ENCODE measurements at places on chromosomes 16 and 17.

DNA sequence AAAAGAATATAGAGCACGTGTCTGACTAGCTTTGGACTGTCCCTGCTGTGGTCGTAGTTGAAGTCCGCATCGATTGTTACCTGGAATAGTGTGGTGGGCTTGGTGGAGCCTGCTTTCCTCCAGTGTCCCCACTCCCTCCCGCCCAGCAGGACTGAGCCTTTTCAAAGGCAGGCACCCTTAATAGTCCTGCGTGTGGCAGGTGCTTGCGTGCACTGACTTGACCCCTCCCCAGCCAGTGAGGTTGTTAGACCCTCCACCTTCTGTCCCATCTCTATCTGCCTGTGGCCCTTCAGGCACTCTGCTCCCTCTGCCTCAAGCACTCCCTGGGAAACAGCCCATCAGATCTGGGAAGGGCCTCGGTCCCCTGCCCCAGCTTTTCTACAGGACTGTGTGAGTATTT, 36.6 kb downstream of the TMEM11 start:
- DNase-seq, result no peak

DNA sequence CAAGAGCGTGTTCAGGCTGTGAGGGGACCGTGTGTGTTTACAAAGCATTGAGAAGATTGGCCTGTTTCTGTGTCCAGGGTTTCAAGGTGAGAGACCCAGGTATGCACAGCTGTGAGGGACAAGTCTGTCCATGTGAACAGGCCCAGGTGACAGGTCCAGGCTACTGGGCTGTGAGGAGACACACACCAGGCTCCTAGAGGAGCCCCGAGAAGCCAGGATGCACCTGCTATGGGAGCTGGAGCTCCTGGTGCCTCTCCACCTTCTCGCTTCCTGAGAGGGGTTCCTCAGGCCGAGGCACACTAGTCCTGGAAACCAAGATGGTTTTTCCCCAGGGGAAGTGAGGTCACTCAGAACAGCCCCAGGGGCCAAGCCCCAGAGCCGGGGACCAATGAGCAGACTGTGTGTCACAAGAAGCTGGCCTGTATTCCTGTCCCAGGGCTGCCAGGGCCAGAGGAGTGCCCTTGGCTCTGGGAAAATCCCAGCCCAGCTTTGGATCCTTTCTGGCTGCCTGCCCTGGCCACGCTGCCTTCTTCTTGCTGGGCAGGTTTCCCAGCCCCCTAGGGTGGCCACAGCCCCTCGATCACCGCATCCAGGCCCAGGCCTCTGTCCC, 153.4 kb upstream of the PLCG2 start:
- no peak for DNase-seq

- DNase-seq, result no peak
These were observed 23.3 kb downstream of the ACTG1 start for GRCh38 chr17:81489012-81489997.

GRCh38 chr16:9328411-9328810, 237.0 kb downstream of the HAPSTR1 start:
- DNase-seq, result no peak

DNA sequence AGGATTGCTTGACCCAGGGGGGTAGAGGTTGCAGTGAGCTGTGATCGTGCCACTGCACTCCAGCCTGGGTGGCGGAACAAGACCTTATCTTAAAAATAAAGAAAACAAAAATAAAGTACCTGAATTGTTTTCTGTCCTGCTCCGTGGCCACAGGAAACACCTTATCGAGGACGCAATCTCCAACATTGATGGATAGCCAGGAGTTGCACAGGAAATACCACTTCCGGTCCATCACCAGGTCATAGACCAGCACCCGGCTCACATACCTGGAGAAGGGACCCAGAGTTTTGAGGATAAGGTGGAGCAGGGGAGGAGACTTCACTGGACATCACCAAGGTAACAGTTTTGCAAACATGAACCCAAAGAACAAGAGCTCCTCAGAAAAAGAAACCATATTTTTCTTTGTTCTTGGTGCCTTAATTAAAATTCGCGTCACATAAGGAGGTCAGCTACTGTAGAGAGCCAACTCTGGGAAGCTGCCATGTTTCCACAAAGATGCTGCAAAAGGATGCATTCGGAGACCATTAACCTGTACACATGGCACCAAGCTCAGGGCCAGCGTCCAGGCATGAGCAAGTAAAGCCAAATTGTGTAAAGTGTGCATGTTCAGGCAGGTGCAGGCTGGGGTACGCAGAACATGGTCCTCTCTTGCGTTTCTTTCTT, 55.6 kb upstream of the GCSH start:
- no peak for DNase-seq

DNA sequence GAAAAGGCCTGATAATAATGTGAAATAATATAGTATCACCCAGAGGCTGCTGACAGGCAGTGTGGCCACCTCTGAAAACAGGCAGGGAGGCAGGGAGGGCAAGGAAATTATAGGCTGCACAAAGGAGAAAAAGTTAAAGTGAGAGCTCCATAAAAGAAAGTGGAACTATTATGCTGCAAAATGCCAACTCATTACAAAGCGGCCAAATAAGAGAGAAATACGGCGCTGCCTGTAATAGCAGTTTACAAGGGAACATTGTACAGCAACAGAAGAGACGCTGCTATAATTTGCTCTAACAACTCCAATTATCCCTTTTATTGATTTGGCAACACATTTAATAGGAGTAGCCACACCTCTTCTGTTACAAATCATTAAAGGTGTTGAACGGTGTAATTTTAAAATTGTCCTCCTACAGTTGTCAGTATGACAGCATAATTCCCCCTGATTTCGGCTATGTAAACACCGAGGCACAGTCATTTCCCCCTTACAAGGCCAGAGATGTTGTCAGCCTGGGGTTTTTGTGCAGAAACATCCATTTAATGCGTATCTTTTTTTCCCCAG, 120.3 kb downstream of the MRM1 start:
- DNase-seq, result no peak

DNA sequence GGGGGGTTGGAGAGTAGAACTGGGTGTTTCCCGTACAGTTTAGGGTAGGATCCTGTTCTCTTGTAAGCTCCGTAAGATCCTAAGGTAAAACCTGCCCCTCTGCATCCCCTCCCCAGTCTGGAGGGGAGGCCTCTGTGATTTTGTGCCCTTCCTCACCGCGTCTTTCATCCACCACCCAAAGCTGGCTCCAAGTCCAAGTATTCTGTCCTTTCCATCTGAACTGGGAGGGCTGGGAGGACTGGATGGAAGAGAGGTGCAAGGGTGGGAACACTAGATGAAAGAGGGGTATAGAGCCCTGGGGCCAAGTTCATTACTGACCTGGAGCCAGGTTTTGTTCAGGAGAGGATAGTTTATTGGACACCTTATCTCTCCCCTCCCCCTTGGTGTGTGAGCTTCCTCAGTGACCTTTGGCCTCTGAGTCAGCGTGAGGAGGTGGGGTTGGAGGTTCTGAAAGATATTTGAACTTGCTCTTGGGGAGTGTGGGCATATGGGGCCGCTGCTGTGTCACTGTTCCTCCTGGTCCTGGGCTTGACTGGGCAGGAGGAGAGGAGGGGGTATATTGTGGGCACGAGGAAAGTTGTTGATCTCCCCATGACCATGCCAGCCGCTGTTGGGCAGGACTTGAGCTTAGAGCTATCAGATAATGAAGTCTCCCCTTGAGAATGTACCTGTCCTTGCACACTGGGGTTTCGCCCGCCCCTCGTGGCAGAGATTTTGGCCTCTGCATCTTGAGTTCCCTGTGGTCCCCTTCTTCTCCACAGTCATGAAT, 1.6 kb downstream of the LASP1 start:
- DNase-seq, result peak; percentile 56

DNA sequence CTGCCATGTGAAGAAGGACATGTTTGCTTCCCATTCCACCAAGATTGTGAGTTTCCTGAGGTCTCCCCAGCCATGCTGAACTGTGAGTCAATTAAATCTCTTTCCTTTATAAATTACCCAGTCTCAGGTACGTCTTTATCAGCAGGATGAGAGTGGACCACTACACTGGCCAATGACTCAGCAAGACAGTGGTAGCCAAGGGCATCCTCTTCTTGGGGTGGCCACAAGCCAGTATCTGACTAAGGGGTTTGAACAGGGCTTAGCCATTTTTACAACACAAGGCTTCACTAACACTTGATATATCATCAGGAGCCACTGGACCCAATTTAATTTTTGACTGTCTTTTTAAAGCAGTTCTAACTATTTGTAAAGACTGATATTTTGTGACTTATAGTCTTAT, 21.1 kb upstream of the KRT24 start:
- DNase-seq, result no peak

GRCh38 chr17:57956291-57957119, 1.3 kb upstream of the CUEDC1 start:
- no peak for DNase-seq

DNA sequence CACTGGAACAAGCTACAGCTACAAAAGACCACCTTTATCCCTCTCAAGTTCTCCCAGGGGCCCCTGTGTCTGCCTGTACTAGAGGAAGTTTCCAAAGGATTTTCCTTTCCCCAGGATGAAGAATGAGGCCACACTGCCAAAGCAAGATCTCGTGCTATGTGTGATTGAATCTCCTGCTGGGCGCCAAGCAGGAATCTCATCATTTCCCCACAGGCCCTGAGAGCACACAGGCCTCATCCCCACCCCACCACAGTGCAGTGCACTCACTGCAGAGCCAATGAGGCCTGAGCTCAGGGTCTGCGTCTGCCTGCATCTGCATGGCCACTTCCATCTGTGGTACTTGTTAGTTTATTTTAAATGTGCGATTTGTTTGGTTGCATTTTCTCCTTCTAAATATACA, 387.4 kb upstream of the ASIC2 start:
- no peak for DNase-seq

DNA sequence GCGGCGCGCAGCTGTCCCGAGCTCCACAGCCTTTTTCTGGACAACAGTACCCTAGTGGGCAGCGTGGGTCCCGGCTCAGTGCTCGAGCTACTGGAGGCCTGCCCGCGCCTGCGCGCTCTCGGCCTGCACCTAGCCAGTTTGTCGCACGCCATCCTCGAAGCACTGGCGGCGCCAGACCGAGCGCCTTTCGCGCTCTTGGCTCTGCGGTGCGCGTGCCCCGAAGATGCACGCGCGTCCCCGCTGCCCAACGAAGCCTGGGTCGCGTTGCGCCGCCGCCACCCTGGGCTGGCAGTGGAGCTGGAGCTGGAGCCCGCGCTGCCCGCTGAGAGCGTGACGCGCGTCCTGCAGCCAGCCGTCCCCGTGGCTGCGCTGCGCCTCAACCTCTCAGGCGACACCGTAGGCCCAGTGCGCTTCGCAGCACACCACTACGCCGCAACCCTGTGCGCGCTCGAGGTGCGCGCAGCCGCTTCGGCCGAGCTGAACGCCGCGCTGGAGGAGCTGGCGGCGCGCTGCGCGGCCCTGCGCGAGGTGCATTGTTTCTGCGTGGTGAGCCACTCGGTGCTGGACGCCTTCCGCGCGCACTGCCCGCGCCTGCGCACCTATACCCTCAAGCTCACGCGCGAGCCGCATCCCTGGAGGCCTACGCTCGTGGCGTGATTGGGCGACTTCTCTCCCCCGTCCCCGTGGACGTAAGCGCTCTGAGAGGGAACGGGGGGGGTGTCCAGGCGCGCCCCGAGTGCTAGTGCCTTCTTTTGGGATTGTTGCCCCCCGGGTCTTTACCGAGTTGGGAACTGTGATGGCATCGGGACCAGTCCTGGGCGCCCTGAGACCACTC, 1.2 kb upstream of the HSF4 start:
- DNase-seq, result no peak

DNA sequence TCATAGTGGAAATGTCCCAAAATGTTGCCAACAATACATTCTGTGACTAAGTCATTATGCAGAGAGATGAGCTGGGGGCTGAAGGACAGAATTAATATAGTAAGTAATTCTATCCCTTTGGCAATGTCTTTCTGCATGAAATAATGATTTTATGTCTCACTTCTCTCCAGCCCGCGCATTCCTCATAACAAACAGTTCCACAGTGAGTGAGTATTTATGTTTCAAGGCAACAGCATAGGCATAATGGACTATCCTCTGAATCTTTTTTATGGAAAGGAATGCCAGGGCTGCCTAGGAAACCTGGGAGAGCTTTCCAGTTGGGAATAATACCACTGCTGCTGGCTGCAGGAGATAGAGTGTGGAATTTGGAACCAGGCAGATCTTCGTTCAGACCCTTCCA, 477.7 kb downstream of the HS3ST4 start:
- no peak for DNase-seq

GRCh38 chr17:65975878-65976277, 216.1 kb downstream of the CEP112 start:
- no peak for DNase-seq

DNA sequence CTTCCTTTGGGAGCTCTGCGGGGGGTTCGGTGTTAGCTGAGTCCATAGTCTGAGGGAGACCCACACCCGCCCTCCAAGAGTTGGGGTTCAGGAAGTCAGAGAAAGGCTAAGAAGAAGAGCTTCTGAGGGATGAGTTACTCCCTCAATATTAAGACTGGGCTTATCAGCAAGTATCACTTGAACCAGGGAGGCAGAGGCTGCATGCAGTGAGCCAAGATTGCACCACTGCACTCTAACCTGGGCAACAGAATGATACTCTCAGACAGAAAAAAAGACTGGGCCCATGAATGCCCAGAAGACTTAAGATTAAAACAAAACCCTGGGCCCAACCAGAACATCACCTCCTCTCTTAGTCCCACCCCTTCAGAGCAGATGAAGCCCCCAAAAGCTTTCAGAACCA, 6.0 kb downstream of the NKIRAS2 start:
- DNase-seq, result no peak

Data from stimulated activated CD8-positive, alpha-beta memory T cell treated with anti-CD3 and anti-CD28 coated beads, Interleukin-7, amount 100 ng/mL, for 24 hours (primary cell).